ENCODE measurements at places on chromosomes 6 and 20.

DNA sequence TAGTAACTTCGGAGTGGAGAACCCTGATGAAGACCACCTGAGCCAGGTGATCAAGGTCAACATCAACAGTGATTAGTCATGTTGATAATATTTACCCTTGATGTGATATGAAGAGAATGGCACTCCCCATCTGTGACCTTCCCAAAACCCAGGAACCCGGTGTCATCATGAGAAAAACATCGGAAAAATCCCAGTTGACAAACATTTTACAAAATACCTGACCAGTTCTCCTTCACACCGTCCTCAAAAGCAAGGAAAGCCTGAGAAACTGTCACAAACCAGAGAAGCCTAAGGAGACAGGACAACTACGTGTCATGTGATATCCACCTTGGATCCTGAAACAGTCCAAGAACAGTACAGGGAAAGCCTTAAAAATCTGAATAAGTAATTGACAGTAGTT is 197.3 kb downstream of the ZMYND8 start:
- DNase-seq, result no peak

DNA sequence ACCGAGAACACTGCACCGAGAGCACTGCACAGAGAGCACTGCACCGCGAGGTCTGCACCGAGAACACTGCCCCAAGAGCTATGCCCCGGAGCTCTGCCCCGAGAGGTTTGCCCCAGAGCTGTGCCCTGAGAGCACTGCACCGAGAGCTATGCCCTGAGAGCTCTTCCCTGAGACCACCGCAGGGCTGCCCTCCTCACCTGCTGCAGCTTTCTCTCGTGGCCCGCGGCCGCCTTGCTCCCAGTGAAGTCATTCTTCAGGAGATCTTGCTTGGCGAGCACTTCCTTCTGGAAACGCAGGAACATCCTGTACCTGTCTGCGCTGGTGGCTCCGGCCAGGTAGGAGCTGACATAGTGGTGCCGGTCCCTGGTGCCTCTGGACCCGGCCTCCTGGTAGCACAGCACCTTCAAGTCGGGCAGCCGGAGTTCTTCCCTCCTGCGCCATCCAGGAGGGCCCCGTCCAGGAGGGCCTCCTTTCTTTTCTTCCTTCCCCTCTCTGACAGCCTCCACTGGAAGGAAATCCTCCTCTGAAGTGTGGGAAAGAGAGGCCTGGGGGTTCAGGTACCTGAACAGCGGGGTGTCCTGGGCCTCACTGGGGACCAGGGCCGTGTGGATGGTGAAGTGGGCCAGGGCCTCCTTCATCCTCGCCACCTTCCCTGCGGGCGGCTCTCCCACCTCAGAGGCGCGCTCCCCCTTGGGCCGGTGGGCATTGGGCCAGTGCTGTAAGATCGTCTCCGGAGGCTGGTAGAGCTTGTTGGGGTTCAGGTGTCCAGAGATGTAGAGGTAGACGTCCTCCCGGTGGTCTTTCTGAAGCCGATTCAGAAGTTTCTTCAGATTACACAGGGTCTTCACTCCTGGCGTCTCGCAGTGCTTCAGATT is 7.8 kb downstream of the C6orf118 start:
- DNase-seq, result no peak

DNA sequence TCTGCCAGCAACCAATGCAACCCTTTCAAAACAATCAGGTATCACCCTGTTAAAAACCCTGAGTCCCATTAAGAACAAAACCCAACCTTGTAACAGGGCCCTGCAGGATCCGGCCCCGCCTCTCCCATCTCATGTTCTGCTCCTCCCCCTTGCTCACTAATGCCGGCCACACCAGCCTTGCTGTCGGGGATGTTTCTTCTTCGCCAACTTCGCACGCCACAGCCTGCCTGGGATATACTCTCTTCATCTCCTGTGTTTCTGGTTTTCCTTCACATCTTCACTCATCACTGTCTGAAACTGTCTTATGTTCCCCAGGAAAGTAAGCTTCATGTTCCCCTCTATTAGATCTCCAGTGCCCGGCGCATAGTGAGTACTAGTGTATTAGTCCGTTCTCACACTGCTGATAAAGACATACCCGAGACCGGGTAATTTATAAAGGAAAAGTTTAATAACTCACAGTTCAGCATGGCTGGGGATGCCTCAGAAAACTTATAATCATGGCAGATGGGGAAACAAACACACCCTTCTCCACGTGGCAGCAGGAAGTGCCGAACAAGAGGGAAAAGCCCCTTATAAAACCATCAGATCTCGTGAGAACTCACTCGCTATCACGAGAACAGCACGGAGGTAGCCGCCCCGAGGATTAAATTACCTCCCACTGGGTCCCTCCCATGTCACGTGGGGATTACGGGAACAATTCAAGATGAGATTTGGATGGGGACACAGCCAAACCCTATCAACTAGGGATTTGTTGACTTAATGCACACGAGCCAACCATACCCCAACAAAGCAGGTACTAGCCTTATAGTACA is 5.1 kb downstream of the TP53RK start:
- peak; percentile 79 for DNase-seq

- DNase-seq, result no peak
Measured at GRCh38 chr6:29567991-29568390, 8.5 kb upstream of the UBD start.

DNA sequence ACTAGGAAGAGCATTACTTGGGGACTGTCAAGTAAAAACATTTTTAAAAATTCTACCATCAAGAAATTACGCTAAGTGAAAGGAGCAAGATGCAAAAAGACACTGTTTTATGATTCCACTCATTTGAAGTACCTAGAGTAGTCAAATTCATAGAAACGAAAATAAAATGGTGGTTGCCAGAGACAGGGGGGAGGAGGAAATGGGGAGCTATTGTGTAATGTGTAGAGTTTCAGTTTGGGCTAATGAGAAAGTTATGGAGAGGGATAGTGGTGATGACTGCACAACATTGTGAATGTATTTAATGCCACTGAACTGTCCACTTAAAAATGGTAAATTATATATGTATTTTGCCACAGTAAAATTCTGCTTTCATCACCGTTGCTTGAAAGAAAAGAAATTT is 83.8 kb downstream of the UST start:
- DNase-seq, result no peak

DNA sequence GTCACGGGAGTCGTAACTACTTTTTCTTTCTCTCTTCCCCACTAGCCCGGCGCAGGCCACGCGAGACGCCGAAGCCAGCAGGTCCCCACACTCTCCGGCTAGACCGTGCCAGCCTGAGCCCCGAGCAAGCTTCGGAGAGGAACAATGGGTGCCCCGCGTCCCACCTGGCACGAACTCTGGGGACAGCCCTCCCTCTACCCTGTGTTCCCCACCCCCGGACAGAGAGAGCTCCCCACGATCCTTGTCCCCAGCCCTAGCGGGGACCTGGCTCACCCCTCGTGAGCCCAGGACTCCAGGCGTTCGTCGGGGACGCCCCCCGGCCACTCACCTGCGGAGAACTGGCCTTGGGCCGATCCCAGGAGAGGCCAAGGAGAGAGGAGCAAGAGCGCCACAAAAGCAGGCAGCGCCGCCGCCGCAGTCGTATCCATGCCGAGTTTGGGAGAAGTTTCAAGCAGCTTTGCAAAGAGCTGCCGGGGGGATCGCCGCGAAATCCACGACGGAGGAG is 416 bp downstream of the PTPRK start:
- DNase-seq, result peak; percentile 22

DNA sequence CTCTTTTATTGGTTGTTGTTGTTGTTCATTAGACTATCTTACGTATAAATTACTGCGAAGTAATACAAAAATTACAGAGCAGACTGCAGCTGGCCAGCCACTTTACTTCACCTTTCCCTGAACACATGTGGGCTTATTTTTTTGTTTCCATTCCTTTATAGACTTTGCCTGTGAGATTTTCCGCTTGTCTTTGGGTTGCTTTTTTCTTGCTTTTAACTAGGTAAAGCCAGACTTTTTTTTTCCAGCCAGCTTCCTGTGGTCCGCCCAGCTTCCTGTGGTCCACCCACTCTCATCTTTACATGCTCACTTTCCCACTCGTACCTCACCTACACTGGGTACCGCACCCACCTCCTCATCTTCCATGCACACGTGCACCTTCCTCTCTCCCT is 79.0 kb downstream of the IPCEF1 start:
- DNase-seq, result no peak

GRCh38 chr6:51429017-51429712 is 610.5 kb downstream of the TFAP2B start:
- no peak for DNase-seq

Measured in AG08396 (cell line).